ENCODE measurements at places on chromosomes 7 and 10. TPM values are rescaled to one million over a fixed set of nuclear protein-coding genes. Genes with fewer than 3 reads are reported as not detected.

DNA sequence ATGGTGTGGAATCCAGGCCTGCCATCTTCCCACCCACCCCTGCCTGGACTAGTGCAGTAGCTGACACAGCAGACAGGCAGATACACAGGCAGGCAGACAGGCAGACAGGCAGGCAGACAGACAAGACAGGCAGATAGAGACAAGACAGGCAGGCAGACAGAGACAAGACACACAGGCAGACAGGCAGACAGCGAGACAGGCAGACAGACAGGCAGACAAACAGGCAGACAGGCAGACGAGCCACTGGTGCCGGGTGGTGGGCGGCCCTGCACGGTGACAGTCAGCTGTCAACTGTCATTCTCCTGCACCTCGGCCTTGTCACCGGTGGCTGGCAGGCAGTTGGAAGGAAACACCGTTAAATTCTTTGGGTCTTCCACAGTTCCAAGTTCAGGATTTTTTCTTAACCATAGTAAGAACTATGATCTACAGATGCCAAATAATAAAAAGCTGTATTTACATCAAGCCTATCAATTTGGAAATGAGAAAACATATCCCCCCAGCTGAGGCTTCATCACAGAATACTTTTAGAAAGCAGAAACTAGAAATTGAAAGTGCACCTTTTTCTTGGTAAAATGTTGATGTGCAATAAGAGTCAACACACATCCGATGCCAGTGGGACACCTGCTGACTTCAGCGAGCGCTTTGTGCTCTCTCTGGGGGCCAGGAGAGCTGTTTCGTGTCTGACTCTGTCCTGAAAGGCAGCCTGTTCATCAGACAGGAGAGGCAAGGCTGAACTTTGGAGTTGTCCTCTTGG lies 250.4 kb downstream of the DNAJB6 start:
- DNase-seq = no peak

GRCh38 chr7:45704683-45705016 lies 130.5 kb downstream of the ADCY1 start:
- DNase-seq = no peak

The SLC26A5 gene
- total RNA-seq = not detected

DNA sequence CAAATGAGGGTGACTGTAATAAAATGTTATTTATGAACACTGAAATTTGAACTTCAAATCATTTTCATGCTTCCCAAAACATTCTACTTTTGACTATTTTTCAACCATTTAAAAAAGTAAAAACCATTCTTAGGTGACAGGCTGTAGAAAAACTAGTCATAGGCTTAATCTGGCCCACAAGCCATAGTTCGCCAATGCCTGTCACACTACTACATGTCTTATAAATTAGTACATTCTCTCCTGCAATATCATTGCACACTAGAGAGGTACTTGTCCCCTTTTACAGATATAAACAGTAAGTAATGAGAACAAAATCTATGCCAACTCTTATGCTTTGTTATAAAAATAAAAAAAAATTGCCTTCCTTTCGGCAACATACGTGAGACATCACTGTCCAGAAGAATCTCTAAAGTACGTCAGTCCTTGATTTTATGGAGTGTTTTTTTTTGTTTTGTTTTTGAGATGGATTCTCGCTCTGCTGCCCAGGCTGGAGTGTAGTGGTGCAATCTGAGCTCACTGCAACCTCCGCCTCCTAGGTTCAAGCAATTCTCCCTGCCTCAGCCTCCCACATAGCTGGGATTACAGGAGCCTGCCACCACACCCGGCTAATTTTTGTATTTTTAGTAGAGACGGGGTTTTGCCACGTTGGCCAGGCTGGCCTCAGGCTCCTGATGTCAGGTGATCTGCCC lies 23.2 kb downstream of the UPF2 start:
- DNase-seq = no peak

DNA sequence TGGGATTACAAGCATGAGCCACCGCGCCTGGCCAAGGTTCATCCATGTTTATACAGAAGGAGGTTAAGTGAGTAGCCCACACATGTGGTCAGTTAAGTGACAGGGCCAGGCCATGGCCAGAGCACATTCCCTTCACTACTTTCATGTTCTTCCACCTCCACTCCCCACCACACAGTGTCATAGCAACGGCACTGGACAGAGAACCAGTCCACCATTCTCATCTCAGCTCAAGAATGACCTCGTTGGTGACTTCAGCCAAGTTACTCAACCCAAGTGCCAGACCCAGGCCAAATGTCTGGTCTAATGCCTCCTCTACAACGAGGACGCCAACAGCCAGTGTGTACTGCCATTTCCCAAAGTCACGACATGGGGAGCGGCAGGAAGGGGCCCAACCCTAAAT lies 62.4 kb downstream of the INHBA start:
- DNase-seq = no peak

DNA sequence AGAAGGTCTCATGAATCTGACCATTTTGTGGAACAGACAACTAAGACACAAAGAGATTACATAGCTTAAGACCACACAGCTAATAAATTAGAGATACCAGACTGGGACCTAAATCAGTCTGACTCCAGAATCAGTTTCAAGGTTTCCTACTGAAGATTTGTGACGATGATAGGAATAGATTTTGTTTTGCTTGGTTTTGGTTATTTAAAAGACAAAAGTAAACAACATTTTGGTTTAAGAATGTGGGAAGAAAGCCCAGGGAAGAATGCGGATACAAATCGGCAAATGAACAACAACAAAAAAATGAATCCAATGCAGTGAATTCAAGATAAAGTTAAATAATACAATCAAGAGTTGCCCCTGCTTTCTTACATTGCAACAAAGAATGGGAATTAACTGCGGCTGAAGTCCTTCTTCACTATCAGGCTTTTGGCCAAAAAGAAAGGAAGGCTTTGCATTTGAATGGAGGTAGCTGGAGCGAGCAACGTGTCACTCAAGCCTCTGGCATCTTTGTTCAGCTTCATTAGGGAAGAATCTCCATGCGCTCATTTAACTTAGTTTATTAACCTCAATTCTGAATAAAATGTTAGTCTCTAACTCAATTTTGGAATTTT lies 210.8 kb downstream of the ADAM12 start:
- DNase-seq = no peak

DNA sequence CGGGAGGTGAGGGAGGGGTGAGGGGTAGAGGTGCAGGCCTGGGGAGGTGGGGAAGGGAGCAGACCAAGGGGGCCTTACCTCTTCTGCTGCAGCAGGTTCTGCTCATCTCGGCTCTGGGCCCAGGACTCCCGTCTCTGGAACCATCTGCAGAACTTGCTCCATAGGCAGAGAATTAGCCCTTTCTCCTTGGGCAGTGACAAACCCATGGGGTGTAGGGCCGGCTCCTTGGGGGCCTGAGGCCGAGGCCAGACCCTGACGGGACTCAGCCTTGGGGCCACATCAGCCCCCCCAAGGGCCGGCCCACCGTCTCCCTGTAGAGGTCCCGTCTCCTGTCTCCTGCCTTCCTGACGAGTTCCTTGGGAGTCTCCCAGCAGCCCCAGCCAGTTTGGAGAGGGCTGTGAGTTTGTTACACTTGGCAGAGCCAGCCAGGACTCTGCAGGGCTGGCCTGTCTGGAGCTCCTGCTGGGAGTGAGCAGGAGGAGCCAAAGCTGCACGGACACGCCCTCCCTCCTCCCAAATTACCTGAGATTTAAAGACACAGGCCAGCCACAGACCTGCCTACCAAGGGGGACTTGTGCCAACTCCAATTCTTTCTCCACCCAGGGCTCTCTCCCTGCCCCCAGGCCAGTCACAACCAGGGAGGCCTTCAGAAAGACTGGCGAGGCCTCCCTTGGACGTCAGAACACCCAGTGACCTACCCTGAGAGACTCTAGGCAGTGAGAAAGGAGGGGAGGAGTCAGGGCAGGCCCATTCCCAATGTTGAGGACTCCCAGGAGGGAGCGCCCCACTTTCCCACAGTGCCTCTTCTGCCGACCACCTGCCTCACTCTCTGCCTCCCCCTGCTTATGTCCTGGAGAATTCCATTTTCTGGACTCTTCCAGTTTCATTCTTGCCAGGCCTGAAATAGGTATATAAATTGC lies at the start of gene TRPV6:
Gene TRPV6 (minus strand): TSS at position 435 of the 920 bp plus-strand sequence.
- no peak for DNase-seq

- DNase-seq = peak; percentile 23
Measured at GRCh38 chr7:16421333-16422102, at the start of gene CRPPA. TSS of gene CRPPA (minus strand) at chr7:16421538. CDS start at chr7:16421322, 216 bp downstream.

DNA sequence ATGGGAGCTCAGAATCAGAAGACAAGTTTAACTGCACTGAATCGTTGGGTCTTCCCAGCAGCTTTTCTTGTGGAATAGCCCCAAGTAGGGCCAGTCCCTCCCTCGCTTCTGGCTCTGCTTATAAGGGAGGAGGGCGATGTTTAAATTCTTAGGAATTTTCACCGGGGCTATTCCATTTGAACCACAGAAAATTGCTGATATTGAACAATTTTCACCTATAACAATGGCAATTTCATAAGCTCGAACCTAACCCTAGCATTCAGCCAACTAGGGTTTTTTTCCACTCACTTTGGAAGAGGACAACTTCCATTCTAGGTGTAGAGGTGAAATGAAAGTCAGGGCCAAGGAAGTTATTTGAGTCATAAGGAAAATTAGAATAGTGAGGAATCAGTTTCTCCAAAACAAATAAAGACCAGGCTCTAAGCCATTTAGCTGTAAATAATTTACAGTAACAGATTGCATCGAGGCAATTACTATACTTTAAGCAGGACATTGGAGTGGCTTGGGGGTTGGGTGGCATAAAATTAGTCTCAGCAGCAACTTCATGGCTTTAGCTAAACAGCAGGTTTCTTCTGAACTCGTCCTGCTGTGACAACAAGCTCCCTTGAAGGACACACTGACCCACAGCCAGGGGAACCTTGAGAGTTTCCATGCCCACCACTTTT lies 1.5 kb upstream of the ATP6V0A4 start:
- no peak for DNase-seq

DNA sequence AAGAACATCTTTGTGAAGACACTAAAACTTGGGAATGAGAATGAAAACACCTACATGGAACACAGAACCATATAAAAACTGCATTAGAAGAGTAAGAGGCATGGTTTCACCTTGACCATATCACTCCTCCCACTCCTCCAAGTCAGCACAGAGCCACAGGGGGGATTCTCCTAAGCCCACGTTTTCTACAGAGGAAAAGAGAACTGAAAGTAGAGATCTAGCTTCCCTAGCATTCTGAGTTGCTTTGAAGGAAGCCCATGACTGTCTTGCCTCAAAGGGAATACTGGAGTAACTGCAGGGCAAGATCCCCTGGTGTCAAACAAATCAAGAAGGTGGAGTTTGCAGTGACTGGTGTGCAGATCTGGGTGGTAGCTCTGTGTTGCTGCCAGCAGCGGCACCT lies 43.9 kb downstream of the HBP1 start:
- DNase-seq = no peak

The CRPPA gene
- total RNA-seq = 1.2 TPM

The CTTNBP2 gene
- total RNA-seq = not detected

- DNase-seq = no peak
Measured at GRCh38 chr10:73556855-73557254, 34.3 kb downstream of the USP54 start.

The BAMBI gene
- 3.5 TPM for total RNA-seq

The VENTX gene
- total RNA-seq = not detected

DNA sequence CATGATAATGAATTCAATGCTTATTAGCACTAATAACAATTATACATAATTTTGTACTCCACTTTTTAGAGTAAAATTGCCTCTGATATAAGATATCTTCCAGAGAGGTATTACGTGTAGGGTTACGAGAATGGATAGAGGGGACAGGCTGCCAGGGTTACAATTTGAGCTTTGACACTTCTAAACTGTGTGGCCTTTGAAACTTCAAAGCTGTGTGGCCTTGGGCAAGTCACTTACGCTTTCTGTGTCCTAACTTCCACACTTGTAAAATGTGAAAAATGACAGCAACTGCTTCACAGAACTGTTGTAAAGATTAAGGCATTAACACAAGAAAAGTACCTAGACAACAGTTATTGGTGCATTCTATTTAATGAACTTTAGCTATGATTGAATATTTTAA lies 259.5 kb upstream of the SLC26A5 start:
- DNase-seq = no peak

- DNase-seq = no peak
Measured at GRCh38 chr10:129548600-129548999, 81.6 kb downstream of the MGMT start.

The SFTPA2 gene
- total RNA-seq = not detected
